ENCODE measurements at places on chromosomes 7 and 10.

- DNase-seq, result no peak
Observed at GRCh38 chr7:66627151-66627681, 1.5 kb upstream of the KCTD7 start.

DNA sequence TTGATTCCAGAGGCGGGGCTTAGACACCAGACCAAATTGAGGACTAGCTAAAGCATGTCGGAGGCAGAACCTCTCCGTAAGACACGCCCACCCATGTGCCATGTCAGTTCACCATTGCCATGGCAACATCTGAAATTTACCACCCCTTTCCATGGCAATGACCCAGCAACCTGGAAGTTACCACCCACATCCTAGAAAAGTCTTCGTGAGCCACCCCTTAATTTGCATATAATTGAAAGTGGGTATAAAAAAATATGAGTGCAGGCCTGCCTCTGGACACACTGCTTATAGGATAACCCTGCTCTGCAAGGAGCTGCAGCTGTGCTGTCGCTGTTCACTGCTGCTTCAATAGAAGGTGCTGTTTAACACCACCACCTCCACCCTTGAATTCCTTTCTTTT lies 28.0 kb downstream of the TMEM270 start:
- no peak for DNase-seq

DNA sequence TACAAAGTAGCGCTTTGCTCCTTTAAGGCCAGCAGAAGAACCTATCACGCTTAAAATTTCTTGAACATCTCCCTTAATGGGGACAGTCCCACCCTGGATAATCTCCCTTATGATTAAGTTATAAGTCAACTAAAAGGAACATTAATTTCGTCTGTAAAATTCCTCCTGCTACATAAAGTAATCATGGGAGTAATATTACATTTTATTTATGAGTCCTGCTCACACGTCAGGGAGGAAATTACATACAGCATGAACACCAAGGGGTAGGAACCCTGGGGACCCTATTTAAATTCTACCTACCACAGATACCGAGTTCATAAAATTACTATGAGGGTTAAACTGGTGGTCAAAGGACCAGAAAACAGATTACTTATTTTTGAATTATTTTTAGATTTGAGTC lies 926.6 kb upstream of the MBL2 start:
- DNase-seq, result no peak

- no peak for DNase-seq
Observed at GRCh38 chr10:356452-356851, 221.2 kb downstream of the ZMYND11 start.

GRCh38 chr7:46134385-46134784 lies 213.3 kb upstream of the IGFBP3 start:
- DNase-seq, result no peak

- DNase-seq, result no peak
Observed at GRCh38 chr7:101814081-101814990, 3.1 kb upstream of the CUX1 start.

- DNase-seq, result no peak
Observed at GRCh38 chr7:88202278-88202677, 17.6 kb downstream of the SRI start.

DNA sequence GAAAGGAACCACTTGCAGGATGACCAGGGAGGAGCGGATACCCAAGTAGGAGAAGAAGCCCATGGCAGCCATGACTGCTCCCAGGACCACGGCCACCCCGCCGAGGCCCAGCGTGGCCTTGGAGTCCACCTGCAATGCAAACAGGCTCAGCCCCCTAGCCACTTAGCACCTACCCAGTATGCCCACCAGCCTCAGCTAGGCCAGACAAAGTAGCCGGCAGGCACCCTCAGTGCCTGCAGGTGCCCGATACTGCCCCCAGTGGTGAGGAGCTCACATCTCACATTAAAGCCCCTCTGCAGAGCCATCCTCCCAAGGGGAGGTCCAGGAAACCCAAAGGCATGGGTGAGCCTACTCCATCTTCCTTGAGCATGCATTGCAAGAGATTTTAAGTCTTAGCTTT lies 6.6 kb downstream of the NPC1L1 start:
- no peak for DNase-seq

- no peak for DNase-seq
Observed at GRCh38 chr7:41830271-41830670, 127.4 kb upstream of the INHBA start.

GRCh38 chr10:44756216-44756615 lies 154.9 kb upstream of the TMEM72 start:
- DNase-seq, result no peak

DNA sequence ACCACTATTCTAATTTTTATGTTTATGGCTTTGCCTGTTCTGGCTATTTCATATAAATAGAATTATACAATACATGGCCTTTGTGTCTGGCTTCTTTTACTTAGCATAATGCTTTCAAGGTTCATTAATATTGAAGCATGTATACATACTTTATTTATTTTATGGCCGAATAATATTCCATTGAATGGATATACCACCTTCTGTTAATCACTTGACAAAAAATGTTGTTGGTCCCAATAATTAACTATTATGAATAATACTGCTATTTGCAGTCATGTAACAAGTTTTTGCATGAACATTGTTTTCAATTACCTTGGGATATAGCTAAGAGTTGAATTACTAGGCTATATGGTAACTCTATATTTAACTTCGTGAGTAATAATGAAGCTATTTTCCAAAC lies 767.5 kb downstream of the INHBA start:
- DNase-seq, result no peak

- no peak for DNase-seq
Observed at GRCh38 chr7:131225619-131226513, 101.8 kb upstream of the MKLN1 start.

GRCh38 chr10:73094986-73095480 lies 1.6 kb downstream of the P4HA1 start:
- DNase-seq, result no peak

GRCh38 chr7:141118767-141119166 lies 44.9 kb downstream of the TMEM178B start:
- no peak for DNase-seq

DNA sequence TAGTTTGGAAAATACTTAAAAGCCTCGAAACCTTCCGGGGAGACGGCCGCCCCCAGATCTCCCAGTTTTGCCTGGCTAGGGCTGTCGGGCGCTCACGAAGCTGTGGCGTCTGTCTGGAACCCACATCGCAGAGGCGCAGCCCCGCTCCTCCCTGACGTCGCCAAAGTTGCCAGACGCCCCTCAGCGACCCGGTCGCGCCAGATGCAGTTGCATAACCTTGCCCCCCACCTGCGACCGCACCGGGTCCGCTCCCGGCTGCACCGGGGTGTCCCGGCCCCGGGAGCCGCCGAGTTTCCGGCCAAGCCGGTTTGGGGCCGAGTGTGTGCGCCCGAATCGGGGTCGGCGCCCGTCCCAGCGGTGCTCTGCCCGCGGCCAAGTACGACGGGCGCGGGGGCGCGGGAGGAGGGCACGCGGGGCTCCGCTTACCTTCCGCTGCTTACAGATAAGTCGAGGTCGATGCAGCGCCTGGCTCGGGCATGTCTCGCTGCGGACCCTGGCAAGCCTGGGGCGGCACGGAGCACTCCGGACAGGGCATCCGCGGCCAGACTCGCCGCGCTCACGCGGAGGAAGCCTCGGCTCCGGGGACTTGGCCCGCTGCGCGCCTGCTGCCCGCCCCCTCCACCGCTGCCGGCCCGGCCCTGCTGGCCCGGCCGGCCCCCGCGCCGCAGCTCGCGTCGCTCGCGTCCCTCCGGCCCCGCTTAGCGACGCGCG lies 665 bp downstream of the INSYN2A start:
- DNase-seq, result no peak

DNA sequence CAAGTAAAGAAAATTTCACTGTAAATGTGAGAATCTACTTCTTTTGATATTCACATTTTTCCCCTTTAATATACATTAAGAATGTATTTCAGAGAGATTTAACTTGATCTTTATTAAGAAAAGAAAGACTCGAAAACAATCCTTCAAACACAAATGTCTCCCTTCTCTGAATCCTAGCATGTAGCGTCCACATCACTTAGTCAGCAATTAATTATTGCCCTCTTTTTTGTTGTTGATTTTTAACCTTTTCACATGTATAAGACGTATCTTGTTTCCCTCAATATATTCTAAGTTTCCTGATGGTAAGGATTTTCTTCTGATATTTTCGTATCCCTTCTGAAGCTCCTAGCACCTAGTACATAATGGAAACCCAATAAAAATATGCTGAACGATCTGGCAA lies 6.6 kb downstream of the PDE1C start:
- DNase-seq, result no peak

- DNase-seq, result peak; percentile 63
Observed at GRCh38 chr7:69776611-69777010, 178.3 kb downstream of the AUTS2 start.

DNA sequence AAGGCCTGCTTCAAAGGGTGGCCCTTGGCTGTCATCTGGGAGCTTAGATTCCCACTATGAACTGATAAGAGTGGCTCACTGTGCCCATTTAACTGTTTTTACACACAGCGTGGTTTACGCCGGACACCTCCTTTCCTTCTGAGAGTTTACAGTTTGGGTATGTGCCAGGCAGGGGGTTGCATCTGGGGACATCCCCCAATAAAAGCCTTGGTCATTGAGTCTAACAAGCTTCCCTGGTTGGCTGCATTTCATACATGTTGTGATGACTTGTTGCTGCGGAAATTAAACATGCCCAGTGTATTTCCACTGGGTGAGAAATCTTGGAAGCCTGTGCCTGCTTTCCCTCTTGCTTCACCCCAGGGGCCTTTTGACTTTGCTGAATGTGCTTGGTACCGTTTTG lies 264.1 kb upstream of the NPY start:
- no peak for DNase-seq

GRCh38 chr10:63901228-63901627 lies 380.0 kb downstream of the REEP3 start:
- DNase-seq, result no peak

GRCh38 chr7:52726986-52727385 lies 308.4 kb upstream of the POM121L12 start:
- no peak for DNase-seq

GRCh38 chr7:95549818-95550529 lies 46.3 kb downstream of the PDK4 start:
- DNase-seq, result no peak

GRCh38 chr7:76998285-76998589 lies 33.9 kb downstream of the SPDYE17 start:
- no peak for DNase-seq

- DNase-seq, result no peak
Observed at GRCh38 chr7:81908220-81908619, 138.4 kb upstream of the HGF start.

DNA sequence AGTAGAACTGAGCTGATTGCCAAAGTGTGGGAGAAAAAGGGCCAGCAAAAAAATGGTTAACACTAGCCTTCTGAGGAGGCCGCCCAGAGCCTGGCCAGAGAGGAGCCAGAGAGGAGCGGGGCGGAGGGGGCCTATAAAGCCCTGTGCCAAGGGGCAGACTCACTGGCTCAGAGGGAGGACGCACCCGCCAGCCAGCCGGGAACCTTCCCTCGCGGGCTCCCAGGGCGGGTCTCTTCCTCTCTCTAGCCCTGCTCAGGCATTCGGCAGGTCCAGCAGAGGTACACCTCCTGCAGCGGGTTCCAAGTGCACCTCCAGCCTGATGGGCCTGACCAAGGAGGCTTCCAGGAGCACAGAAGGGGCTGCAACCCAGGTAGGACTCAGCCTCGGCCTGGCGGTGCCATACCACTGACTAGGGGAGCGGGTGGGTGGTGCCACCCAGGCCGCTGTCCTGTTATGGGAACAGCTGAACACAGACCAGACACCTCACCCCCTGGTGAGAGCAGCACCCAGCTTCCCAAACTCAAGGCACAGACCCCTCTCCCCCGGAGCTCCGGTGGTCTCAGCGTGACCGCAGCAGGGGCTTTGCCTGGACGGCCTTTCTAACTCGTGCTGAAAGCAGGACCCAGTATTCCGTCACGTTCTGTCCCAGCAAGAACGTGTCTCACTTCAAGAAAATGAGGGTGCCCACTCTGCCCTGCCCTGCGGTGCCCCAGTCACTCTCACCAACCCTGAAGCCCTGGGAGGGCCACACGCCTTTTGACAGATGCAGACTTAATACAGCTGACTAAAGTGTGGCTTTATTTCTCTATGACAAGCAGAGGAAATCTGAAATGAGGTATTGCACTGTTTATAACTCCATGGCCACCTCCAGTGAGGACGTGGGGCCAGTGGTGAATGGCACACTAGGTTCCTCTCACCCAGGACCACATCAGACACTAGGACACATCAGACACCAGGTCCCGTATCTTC lies at the start of gene GPER1:
GPER1 (plus strand) TSS at position 162 of the 969 bp plus-strand sequence. CDS start 3,616 bp downstream, outside the sequence.
- no peak for DNase-seq

DNA sequence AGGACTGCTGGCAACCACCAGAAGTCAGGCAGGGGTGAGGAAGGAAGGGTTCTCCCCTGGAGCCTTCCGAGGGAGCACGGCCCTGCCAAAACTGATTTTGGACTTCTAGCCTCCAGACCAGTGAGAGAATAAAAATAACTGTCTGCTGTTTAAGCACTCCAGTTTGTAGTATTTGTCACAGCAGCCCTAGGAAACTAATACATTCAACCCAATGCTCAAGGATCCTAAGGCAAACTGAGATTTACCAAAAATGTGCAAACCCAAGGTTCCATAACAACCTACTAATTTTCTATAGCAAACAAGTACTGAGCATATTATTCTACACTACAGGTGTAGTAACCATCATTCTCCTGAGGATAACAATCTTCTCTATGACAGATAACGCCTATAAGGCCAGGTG lies 18.6 kb downstream of the ARHGAP12 start:
- no peak for DNase-seq

GRCh38 chr7:137583172-137583571 lies 239.6 kb upstream of the PTN start:
- no peak for DNase-seq

DNA sequence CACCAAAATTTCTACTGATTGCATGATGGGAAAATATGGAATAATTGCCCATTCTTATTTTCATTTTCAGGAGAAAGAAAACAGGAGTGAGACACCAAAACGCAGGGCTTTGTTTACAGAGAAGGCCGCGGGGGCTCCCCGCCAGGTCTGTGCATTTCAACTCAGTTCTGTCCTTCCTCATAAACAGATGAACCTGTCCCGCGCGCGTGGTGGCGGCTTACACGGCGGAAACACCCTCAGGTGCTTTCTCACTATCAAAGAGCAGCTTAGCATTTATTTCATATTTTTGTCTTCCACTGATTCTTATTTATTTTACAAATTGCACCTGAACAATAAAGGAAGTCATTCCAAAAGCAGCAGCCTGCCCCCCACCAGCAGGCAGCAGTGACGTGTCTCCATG lies 579.4 kb downstream of the PTPRN2 start:
- DNase-seq, result no peak
